Memory B cell (primary cell): ENCODE measurements at places on chromosomes 13 and 19.

DNA sequence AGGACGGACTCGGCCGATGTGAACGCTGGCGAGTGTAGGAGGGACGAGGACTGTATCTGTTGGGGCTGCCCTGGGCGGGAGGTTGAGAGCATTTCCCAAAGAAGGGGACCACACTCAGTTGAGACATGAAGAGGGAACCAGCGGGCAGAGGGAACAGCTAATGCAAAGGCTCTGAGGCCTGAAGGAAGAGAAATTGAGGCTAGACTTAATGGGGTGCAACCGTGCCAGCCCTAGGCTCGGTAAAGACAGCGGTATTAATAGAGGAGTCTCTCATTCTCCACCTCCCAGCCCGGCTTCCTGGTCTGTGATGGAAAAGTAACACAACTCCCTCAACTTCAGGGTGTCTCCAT, 1.1 kb downstream of the MPV17L2 start:
- no peak for DNase-seq

- DNase-seq, result no peak
Measured at GRCh38 chr19:35498984-35499527, 8.8 kb upstream of the KRTDAP start.

DNA sequence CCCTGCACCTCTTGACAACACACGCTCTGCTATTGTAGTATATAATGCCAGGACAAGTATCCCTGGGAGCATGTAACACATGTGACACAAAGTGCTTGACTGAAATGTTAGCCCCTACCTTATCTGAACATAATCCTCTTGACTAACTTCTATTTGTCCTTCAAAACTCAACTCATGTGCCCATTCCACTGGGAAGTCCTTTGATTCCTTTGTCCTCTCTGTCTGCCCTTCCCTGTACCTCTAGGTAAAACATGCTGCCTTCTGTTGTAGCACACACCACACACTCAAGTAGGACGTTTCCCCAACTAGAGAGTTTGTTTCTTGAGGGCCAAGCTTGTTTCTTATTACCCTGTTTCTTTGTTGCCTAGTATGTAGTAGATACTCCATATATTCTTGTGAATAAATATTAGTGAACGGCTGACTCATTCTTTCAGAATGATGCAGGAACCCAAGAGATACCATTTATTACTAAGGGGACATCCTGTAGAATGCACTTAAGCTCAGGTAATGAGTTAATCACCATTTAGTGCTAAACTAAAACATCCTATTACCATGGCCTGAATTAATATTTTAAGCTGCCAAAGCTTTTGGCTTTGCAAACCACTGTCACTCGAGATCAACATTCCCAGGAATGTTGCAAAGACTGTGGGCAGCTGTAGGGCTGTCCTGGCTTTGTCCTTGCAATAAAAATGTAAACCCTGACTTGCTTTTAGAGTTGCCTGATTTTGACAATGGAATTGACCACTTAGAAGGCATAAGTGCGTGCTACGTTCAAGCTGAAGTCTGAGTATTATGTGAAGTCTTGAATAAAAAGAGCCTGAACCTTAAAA, 313.4 kb downstream of the COG6 start:
- no peak for DNase-seq

DNA sequence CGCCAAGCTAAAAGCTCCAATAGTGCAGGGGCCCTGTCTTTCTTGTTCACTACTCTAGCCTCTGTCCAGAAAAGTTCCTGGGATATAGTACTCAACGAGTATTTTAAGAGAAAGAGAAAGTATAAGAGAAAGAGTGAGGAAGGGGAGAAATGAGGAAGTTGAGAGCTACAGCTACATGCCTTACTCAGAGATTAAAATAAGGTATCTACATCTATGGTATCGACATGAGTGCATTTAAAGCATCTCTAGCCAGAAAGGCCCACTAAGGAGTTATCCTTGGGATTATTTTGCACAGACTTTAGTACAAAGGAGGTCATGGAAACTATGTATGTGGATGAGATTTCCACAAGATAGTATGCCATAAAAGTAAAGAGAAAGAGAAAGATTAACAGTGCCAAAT, 28.5 kb downstream of the MYCBP2 start:
- DNase-seq, result no peak

- no peak for DNase-seq
Measured at GRCh38 chr13:65063753-65064152, 2166.4 kb downstream of the PCDH9 start.

DNA sequence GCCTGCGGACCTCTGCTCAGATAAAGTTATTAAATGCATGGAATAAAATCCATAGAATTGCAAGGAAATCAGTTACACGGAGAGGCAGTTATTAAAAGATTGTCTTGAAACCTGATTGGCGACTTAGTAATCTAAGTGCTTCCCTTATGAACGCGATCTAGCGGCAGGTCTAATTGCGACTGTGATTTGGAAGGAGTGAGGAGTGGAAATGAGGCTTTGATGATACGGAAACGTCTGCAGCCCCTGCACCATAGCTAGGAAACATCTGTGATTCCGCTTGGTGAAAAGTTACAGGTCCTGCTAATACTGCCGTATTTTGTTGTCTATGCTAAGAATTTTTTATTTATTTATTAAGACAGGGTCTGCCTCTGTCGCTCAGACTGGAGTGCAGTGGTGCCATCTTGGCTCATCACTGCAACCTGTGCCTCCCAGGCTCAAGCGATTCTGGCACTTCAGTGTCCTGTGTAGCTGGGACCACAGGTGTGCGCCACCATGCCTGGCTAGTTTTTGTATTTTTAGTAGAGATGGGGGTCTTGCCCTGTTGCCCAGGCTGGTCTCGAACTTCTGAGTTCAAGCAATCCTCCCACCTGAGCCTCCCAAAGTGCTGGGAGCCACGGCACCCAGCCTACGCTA, 887 bp downstream of the NDUFS7 start:
- DNase-seq, result no peak

GRCh38 chr13:22735011-22735995, 445.5 kb upstream of the SGCG start:
- no peak for DNase-seq

DNA sequence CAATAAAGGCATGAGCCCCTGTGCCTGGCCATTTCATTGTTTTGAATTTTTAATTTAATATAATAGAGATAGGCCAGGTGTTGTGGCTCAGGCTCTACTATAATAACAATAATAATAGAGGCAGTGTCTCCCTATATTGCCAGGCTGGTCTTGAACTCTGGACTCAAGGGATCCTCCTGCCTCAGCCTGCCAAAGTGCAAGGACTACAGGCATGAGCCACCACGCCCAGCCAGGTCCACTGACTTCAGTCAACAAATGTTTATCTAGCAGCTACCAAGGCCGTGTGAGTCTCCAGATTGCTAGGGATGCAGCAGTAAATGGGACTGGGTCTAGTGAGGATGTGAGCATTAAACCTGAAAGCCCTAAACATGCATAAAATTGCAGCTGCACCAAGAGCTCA, 13.8 kb upstream of the ILF3 start:
- DNase-seq, result no peak

DNA sequence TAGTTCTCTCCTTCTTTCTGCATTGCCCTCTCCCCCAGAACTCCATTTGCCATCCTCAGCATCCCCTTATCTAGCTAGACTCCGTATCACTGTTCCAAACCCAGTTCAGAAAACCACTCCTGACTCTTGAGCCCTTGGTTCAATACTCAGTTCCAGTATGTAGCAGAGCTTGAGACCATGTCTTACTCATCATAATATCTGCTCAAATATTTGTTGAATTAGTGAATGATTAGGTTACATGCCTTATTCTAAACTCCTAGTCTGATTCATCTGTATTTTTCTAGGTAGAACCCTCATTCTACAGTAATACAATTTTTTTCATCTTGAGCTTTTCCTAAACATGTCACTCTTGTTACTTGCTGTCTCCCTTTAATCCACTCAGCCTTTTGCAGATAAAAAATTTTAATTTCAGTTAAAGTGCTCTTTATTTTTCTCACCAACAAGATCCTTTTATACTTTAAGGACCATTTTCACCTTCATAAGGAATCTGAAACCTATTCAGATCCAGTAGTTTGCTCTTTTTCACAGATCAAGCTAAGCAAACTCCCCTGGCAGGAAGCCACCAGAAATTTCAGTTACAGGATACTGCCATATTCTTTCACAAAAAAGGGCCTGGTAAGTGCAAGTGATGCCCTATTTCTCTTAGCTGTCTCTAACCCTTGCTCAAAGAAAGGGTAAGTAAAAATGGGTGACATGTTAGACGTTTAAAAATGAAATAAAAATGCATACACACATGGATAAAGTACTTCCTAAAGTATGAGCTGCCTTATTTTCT, 23.1 kb upstream of the INTS6 start:
- DNase-seq, result no peak
